ENCODE measurements at places on chromosomes 1 and 21. TPM values are rescaled to one million over a fixed set of nuclear protein-coding genes. Genes with fewer than 3 reads are reported as not detected.

ANKRD35 gene
- 0.11 TPM for total RNA-seq

DNA sequence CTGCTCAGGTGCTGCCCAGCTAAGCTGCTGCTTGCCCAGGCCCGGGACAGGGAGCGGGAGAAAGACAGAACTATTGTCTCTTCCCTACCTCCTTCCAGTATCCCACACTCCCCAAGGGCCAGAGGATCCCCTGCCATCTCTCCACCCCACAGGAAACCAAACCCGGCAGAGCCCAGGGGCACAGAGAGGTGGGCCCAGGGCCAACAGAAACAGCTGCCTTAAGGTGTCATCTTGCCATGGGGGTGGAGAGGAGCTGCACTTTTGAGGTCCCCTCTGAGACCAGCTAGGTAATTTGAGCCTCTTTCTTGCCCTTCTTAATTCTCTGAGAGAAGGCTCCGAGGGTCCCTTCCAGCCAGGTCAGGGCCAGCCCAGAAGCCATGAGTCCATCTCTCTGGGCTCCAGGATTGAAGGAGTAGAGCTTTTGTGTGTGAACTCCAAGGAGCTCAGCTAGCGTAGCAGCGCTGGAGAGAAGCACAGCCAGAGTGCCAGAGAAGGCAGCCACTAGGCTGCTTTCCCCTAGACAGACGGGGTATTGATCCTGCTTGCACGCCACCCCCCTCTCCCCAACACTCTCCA lies 9.7 kb upstream of the GPR61 start:
- no peaks in the 10 kb centered on the region for H3K36me3 ChIP-seq
- H3K4me3 ChIP-seq: no peak overlapping the region
- peaks cover 28% of the 10 kb centered on the region for H3K4me1 ChIP-seq
- H3K27ac ChIP-seq: peak overlapping the region; percentile 43
- no peak for DNase-seq

UAP1 gene
- total RNA-seq: 38.6 TPM

DNA sequence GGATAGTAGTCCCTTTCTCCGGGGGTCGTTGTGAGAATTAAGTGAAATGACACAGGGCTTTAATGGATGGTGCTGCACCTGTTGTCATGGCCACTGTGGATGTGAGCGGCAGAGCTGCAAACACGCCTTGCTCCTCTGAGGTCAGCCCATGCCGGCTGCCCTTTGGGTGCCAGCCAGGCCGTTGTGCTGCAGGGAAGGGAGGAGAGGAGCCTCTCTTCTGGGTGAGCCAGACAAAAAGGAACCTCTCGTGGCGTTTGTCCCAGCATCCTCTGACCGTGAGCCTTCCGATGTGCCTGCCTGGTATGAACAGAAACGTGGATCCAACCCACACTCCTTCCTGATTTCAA lies 383.0 kb upstream of the VAMP3 start:
- H3K27me3 ChIP-seq: no peaks in the 10 kb centered on the region
- no peak overlapping the region for H3K4me3 ChIP-seq
- peak overlapping the region; percentile 27 for H3K27ac ChIP-seq
- DNase-seq: no peak
- peaks cover 32% of the 10 kb centered on the region for H3K4me1 ChIP-seq
- H3K36me3 ChIP-seq: no peaks in the 10 kb centered on the region

- H3K4me3 ChIP-seq: no peak overlapping the region
- H3K36me3 ChIP-seq: no peaks in the 10 kb centered on the region
- no peaks in the 10 kb centered on the region for H3K27me3 ChIP-seq
- no peaks in the 10 kb centered on the region for H3K4me1 ChIP-seq
- DNase-seq: no peak
- H3K27ac ChIP-seq: no peak overlapping the region
These were observed 4.6 kb upstream of the SMCP start for GRCh38 chr1:152873495-152873894.

TRAPPC3 gene
- 52.8 TPM for total RNA-seq

DNA sequence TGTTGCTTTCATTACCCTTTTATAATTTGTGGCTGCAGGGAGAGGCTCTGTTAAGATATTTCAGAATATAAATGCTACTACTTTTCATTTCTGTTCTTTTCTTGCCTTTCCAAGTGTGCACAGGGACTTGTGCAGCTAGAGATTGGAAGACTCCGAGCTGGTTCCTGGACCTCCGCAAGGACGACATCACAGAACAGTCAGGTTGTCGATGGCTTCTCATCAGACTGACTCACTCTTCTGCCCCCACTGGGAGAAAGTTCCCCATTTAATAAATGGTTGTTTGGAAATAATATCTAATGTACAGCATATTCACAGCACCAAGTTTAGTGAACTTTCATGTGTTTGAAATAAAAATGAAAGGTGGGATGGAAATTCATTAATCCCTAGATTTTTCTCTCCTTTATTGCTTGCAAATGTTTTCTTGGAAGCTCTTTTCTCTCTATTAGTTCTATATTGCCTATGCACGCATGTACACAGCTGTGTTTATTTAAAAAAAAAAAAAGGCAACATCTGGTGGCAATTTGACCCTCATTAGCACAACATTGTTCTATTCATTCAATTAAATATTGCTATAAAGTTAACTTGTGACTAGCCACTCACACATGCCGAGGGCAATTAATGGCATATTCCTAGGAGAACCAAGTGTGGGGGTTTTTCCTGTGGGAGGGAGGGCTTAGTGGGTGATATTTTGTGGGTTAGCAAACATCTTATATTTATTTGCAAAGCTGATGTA lies 77.5 kb upstream of the L1TD1 start:
- no peak overlapping the region for H3K4me3 ChIP-seq
- DNase-seq: no peak
- H3K36me3 ChIP-seq: no peaks in the 10 kb centered on the region
- H3K27me3 ChIP-seq: no peaks in the 10 kb centered on the region
- no peak overlapping the region for H3K27ac ChIP-seq
- H3K4me1 ChIP-seq: no peaks in the 10 kb centered on the region

CIART gene
- total RNA-seq: 3.7 TPM

GRCh38 chr1:239816081-239816782 lies 275.5 kb upstream of the FMN2 start:
- H3K27ac ChIP-seq: no peak overlapping the region
- H3K4me3 ChIP-seq: no peak overlapping the region
- H3K36me3 ChIP-seq: no peaks in the 10 kb centered on the region

- no peak for DNase-seq
- H3K27me3 ChIP-seq: no peaks in the 10 kb centered on the region
- H3K4me3 ChIP-seq: no peak overlapping the region
- peaks cover 6% of the 10 kb centered on the region for H3K36me3 ChIP-seq
- peaks cover 5% of the 10 kb centered on the region for H3K4me1 ChIP-seq
These were observed 22.8 kb downstream of the CDC7 start for GRCh38 chr1:91523482-91523881.

ZNF683 gene
- total RNA-seq: not detected

GRCh38 chr1:57086154-57086553 lies 120.3 kb upstream of the C8B start:
- no peak overlapping the region for H3K4me3 ChIP-seq
- DNase-seq: no peak
- peaks cover 10% of the 10 kb centered on the region for H3K4me1 ChIP-seq
- no peak overlapping the region for H3K27ac ChIP-seq
- no peaks in the 10 kb centered on the region for H3K36me3 ChIP-seq
